ENCODE measurements at places on chromosomes 6 and 20.
A peak's percentile ranks its signal among the peaks of the same experiment; 100 is the strongest.

DNA sequence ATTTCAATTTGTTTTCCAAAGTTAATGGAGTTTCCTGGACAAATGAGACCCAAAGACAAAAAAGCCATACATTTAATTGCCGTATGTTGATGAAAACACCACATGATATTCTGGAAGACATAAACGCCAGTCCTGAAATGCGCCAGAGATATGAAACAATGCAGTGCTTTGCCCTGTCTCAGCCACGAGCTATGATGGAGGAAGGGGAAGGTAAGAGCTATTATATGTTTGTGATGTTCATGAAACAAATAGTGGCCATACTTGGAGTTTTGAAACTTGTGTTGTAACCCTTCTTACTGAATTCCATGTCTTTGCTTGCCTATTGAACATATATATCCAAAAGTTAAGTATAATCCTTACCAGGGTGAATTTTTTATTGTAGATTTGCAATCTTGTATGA lies 125.9 kb downstream of the NCOA3 start:
- no peak for DNase-seq

DNA sequence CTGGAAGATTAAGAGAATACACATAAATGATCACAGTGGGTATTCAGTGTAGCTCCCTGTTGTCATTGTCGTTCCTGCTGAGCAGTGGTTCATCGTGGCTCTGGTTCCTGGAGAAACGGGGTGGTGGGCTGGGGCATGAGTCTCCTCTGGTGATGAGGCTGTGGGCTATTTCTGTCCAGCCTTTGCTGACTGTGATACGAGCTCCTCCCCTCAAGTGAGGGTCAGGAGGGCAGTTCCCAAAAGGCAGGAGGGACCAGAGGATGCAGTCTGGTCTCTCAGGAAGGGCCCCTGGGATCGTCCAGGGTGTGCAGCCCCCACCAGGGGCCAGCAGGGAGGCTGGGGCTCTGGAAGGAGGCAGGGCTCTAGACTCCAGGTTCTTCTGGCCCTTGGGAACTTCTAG lies 31.1 kb upstream of the DLGAP4 start:
- DNase-seq, result no peak

DNA sequence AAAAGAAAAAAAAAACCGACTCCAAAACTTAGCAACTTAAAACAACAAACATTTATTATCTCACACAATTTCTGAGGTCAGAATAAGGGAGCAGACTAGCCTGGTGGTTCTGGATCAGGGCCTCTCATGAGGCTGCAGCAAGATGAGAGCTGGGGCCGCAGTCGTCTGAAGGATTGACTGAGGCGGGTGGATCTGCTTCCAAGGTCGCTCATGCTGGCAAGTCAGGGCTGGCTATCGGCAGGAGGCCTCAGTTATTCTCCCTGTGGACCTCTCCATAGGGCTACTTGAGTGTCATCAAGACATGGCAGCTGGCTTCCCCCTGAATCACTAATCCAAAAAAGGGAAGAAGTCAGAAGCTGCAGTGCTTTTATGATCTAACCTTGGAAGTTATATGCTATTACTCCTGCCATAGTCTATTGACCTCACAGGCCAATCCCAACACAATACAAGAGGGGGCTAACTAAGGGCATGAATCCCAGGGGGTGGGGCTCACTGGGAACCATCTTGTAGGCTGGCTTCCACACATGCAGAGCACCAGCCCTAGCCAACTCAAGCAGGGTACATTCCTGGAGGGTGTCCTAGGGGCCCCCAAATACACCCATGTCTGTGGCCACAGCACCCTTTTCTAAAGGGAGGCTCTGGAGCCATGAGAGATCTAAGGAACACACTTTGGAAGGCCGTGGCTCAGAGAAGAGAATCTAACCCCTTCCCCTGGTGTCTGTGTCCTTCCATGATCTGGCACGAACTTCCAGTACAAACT lies 11.3 kb downstream of the EBF4 start:
- no peak for DNase-seq

DNA sequence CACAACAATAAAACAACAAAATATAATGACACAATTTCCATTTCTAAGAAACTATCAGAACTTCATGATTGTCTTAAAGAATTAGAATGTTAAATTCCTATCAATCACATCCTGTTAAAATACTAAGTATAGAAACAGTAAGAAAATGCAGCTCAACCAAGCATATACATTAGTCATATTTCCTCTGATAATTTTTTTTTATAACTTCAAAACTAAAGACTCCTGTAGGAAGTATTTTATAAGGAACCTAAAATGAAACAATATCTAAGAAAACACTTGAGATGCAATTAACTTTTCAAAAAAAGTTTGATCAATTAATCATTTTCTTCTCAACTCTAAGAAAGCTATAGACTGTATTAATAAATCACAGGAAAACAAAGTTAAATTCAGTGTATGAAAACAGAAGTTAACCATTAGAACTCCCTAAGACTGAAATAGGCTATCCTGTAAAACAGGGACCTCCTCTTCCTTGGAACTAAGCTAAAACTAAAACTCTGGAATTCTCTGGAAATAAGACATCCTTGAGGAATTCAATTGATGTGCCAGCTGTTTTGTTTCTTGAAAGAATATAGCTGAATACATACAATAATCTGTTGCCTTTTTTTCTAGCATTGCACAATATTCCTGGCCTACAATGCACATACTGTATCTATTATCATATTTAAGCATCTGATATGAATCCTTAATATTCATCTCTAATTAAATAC lies 19.8 kb downstream of the FKBP5 start:
- DNase-seq, result no peak

DNA sequence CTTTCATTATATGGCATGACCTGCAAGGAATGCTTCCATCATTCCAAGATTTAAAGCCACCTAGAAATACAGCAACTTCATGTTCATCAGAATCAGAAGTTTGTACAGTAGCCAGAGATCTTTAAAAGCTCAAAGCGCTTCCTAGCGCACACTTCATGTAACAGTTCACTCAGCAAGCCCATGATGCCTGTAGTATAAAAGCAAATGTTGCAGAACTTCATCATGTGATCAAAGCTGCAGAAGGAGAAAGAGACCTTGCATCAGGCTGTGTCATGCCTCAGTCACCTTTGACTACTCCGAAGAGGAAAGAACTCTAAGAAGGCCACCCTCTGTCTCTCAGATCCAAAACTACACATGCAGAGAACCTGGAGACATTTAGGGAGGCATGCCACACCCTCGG lies 78.5 kb downstream of the AGPAT4 start:
- DNase-seq, result no peak

DNA sequence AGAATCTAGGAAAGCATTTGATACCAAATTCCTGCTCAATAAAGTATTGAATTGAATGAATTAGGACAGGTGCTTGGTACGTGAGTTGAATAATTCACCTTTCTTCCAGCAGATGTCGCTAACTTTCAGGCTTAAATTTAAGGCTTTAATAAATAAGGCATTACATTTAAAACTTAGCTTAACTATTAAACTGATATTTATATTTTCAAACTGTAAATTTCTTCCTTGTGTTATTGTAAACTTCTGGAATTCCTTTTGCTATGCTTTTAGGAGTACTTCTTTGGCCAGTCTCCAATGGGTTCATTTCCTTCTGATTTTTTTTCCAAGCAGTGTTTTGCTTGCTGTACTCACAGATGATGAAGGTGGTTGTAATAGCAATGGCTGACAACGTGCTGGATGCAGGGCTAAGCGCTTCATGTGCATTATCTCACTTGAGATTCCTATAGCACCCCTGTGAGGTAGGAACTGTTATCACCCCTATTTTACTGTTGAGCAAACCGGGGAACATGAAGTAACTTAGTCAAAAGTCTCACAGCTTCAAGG lies 71.3 kb upstream of the SLC2A12 start:
- no peak for DNase-seq

DNA sequence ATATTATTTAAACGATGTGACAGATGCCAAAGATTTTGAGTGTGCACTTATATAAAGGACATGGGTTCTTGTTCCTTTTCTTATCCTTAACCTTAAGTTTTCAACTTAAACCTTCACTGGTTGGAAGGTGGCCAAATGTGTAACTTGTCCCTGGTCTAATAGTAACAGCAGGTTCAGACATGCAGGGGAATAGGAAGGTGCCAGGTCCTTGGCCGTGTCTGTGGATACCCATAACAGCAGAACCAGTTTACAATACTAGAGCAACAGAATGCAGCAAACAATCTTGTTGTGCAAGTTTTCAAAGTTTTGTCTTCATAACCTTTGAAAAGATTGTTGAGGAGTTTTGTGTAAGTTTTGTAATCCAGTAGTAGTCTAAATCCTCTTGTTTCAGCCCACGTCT lies 4.4 kb downstream of the MYB start:
- no peak for DNase-seq

GRCh38 chr6:10555625-10556309 lies 34.6 kb downstream of the GCNT2 start:
- DNase-seq, result no peak

- DNase-seq, result no peak
Observed at GRCh38 chr6:136751522-136751956, 40.7 kb downstream of the MAP3K5 start.

GRCh38 chr6:89269981-89270380 lies 45.1 kb downstream of the GABRR2 start:
- no peak for DNase-seq

GRCh38 chr6:134517145-134517658 lies 199.3 kb upstream of the SGK1 start:
- no peak for DNase-seq

DNA sequence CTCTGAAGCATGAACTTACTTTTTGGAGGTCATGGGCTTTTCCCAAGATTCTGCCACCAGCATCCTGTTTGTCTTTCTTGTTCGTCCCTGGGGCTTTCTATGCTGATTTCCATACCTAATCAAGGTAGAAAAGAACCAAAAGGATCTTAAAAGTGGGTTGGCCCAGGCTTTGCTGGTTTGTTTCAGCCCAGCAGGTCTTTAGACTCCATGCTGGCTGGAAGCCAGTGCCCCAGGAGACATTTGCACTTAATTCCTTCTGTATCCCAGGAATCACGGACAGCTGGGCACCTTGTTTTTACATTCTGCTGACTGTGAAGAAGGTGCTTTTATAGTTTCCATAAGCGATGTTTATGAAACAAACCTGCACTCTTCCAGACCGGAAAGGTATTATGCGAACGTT lies 195.9 kb downstream of the CDH4 start:
- DNase-seq, result no peak

GRCh38 chr6:47066418-47066817 lies 24.3 kb upstream of the ADGRF1 start:
- no peak for DNase-seq

DNA sequence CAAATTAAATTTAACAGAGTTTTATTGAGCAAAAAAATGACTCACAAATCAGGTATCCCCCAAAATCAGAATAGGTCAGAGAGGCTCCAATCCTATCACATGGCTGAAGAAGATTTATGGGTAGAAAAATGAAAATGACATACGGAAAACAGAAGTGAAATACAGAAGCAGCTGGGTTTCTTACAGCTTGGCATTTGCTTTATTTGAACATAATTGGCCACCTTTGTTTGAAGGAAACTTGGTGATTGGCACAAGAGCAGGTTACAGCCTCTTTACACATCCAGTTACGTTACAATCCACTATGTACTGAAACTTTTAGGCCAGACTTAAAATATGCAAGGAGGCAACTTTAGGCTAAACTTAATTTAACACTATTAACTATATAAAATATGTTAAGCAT lies 11.7 kb upstream of the TREM2 start:
- no peak for DNase-seq

DNA sequence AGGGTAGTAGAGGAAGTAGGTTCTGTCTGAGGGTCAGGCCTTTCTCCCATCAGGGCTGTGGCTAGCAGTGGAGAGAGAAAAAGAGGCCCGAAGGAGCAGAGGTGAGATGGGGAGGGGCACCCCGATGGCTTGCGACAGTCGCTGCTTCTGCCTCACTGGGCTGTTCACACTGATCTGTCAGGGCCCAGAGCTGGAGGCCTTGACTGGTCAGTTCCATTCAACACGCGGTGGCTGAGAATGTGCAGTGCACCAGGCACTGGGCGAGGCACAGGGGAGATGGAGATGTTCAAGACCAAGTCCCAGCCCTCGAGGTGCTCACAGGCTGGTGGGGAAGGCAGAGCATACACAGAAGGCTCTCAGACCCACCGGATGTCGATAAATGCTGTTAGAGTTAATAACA lies 21.4 kb downstream of the SLC12A5 start:
- no peak for DNase-seq

- peak; percentile 67 for DNase-seq
Observed at GRCh38 chr6:24720131-24720603, 1.2 kb upstream of the C6orf62 start.

DNA sequence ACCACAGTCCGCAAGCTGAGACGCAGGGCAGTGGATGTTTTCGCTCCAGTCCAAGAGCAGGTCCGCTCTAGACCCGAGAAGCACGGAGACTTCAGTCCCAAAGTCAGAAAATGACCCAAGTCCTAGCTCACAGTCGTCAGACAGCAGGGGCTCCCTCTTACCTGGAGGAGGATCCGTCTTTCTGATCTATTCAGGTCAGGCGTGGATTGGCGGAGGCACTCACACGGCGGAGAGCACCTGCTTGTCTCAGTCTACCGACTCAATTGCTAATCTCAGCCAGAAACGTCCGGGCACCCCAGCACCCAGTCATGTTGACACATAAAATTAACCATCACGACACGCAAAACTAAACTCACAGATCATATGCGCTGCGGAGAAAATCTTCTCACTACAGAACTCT lies 285.3 kb upstream of the CDH4 start:
- DNase-seq, result no peak

DNA sequence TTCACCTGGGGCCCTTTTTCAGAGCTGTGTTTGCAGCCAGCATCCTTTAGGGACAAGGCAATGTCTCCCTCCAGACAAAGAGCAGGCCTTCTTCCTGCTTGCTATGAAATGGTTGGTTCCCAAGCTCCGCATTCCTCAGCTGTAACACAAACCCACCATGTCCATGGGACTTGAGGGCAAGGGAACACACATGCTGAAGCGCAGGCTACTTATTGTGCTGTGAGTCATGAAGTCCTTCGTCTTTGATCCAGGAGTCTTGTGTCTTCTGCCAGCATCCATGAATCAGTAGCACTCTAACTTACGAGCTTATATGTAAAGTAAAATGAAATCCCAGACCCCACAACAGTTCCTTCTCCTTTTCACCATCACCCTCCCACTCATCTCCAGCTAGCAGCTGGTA lies 59.0 kb downstream of the ANKRD60 start:
- no peak for DNase-seq
